ENCODE measurements at places on chromosomes 6 and 20.

DNA sequence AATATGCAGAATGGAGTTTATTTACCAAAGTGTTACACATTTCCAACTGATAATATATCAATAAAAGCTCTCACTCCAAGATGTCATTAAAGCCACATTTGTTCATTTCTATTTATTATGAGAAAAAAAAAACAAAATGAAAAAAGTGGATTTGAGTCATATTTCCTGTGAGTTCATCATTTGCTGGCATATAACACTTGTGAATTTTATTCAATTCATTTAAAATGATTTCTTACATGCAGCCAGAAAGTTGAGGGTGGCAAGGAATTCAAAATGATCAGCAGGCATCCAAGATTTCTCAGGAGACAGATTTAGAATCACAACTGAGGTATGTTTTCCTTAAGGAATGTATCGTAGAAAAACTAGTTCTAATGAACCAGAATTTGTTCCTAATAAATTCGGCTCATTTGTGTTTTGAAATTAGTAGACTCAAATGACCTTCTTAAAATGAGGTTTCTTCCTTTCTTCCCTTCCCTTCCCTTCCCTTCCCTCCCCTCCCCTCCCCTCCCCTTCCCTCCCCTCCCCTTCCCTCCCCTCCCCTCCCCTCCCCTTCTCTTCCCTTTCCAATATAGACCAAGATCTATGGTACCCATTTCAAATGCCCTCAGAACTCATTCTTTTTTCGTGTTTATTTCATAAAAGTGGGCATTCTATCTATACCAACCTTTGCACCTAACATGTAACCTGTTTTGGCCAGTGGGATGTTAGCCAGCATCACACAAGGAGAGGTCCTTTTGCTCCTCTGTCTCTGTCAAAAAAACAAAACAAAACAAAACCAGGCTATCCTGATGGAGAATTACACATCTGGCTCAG, 357.9 kb upstream of the TSHZ2 start:
- no peak for DNase-seq

DNA sequence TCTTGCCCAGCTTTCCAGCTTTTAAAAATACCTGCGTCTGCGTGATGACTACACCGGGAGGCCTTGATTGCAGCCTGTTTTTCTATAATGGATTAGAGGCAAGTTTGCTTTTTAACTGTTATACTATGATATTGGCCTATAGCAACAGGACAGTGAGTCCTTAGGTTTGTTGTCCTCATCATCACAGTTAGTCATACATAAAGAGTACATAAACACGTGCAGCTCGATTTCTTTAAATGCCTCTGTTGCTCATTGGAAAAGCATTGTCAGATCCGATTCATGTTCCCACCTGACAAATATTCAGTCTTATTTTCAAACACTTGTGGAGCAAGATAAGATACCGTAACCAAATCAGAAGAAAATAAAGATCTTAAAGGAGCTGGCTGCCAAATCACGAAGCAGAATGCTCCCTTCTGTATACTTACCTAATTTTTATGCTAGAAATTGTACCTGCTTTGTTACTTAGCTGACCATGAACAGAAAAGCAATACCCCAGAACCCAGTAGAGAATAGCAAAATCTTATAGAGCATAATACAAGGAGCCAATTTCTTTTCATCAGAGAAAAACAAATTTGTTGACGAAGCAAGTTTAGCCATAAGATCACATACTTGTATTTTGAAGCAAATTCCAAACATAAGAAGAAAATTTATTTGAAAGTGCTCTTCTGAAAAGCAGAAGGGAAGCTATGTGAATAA, 100.4 kb downstream of the TMEM200A start:
- DNase-seq = no peak

DNA sequence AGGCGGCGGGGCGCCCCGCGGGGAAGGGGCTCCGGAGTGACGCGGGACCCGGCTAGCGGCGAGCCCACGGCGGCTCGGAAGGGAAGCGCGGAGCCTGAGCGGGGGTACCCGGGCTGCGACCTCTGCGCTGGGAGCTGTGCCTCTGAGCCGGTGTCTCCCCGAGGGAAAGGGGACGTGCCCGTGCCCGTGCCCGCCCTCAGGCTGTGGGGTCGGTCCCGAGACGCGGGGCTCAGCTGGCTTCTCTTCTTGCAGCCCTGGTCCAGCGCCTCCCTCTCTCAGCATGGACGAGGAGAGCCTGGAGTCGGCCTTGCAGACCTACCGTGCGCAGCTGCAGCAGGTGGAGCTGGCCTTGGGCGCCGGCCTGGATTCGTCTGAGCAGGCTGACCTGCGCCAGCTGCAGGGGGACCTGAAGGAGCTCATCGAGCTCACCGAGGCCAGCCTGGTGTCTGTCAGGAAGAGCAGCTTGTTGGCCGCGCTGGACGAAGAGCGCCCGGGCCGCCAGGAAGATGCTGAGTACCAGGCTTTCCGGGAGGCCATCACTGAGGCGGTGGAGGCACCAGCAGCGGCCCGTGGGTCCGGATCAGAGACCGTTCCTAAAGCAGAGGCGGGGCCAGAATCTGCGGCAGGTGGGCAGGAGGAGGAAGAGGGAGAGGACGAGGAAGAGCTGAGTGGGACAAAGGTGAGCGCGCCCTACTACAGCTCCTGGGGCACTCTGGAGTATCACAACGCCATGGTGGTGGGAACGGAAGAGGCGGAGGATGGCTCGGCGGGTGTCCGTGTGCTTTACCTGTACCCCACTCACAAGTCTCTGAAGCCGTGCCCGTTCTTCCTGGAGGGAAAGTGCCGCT, 686 bp downstream of the ZGPAT start:
- DNase-seq = no peak

DNA sequence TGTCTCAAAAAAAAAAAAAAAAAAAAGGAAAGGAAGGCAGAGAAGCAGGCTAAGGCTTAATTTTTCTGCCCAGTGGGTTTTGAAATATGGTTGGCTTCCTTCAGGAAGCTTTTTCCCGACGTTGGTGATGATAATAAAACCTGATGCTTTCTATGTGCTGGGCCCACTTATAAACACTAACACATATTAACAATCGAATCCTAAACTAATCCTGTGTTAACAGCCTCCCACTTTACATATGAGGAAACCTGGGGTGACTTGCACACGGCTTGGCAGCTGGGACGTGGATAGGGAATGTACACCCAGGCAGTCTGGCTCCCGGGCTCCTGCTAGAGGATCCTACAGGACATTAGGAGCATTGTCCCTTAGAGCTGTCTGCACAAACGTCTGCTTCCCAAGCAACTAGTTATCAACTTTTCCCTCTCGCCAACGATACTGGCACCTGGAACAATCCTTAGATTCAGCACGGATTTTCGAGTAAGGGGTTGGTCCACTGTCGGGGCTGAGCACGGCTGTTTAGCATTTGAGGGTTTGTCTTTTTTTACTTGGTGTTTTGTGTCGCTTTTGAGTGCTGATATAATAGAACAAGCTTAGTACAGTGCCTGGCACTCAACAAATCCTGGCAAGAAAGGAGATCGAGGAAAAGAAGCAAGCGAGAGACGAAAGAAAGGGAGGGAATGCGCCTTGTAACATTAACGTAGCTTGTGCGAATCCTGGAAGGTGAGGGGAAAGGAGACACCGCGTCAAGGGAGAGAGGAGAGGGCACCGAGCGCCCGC, 622 bp upstream of the KIZ start:
- DNase-seq = no peak

DNA sequence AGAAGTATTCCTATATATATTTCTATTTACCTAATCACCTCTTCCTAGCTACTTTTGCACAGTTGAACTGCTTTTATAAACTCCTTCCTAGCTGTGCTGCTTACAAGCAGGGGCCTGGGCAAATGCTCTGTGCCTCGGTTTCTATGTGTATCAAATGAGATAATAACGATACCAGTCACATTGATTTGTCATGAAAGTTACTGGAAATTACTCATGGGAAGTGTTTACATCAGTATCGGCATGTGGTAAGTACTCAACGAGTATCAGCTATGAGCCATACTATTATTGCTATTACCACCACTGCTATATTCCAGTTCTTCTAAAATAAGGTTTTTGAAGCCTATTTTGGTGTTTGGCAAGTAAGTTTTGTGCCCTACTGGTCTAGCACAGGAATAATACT, 4.9 kb downstream of the LAMA4 start:
- DNase-seq = no peak

DNA sequence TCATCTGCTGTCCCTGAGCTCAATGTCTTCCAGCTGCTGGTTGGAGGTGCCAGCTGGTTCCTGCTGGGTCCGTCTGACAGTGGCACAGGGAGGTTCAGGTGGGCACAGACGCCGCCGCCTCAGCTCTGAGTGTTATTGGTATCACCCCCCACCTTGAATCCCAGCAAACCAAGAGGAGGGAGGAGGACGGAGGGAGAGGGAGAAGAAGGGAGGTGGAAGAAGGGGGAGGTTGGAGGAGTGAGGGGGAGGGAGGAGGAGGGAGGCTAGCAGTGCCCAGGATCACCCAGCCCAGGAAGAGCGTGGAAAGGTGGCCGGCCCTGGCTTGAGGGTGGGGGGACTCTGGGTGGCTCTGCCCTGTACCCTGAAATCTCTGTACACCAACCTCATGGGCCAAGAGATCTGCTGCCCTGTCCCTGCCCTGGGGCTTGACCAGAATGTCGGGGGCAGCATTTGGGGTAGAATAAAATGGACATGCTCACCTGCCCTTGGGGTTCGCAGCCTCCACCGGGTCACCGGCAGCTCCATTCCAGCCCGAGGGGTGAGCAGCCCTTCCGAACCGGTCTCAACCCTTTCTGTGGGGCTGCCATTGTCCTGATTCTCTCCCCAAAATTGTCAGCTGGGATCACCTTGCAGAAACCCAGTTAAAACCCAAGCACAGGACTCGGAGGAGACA, 17.1 kb downstream of the NTSR1 start:
- no peak for DNase-seq

- no peak for DNase-seq
These were observed 410.0 kb downstream of the PLCB1 start for GRCh38 chr20:8542110-8542486.

- no peak for DNase-seq
These were observed 9.9 kb upstream of the ASCC3 start for GRCh38 chr6:100891079-100891478.

- peak; percentile 39 for DNase-seq
These were observed 254.4 kb downstream of the NRN1 start for GRCh38 chr6:5752391-5752680.

- DNase-seq = no peak
These were observed 20.3 kb downstream of the TTBK1 start for GRCh38 chr6:43263314-43264178.

DNA sequence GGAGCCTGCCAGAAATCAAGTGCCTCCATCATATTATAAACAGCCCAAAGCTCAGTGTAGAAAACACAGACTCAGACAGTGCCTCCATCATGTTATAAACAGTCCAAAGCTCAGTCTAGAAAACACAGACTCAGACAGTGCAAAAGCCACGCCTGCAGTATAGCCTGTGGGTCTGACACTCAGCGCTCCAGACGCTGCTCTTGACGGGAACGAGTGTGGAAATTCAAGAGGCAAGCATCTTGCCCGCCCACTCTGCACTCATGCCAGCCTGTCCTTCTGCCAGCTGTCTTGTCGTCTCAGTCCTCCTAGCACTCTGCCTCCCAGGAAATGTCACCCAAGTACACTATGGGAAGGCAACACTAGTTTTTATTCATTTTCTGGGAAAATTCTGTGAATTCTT, 274.2 kb upstream of the CDH4 start:
- DNase-seq = no peak

DNA sequence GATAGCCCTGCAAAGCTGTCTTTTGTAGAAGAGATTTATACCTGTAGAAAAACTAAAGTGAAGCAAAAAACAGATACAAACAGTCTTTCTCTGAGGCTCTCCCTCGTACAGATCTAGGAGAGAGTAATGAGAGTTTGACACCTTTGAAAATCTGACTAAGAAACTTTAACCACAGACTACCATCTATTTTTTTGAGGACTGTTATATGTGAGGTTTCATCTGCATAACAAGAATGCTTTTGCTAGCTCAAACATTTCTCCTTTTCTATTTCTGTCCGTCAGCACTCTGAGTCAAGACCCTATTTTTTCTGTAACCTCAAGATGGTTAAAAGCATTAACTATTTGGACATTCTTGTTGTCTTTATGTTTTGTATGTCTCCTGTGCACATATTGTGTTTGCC, 193.0 kb downstream of the BTBD3 start:
- DNase-seq = no peak

DNA sequence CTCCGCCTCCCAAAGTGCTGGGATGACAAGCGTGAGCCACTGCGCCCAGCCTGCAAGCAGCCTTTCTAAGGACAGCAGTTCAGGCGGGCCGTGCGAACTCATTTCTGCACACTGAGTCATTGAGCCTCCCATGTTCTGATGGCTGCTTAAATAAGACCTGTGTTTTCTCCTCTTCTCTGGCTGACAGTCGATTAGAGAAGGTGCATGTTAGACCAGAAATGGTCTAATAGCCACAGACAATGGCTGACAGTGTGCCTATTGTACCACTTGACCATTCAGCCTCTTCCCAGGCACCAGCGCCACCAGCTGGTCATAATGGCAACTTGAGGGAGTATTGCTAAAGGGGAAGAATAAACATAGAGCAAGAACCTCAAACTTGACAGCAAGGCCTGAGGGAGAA, 6.2 kb downstream of the CST11 start:
- no peak for DNase-seq

DNA sequence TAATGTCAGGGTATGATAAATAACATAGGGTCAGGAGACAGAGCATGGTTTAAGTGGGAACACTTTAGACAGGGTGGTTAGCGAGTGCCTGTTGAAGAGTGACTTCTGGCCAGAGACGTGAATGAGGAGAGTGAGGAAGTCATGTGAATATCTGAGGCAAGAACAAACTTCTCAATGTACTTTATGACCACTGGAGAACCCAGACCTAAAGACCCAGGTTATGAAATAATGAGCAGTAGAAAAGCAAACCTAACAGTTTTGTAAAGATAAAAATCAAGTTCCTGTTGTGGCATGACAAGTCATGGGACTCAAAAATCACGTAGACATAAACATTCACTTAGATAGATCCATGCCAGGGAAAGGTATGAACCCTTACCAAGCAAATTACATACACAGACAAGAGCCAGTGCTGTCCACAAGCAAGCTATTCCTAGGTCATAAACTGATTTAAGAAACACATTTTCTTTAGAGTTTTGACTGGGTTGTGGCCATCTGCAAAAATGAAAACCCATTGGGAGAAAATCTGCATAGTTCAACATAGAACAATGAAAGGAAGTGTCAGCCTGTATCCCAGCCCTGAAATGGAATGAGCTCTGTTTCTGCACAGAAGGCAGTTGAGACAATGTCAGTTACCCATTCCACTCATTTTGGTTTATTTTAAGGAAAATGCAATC, 2.2 kb upstream of the MYCT1 start:
- DNase-seq = no peak

GRCh38 chr6:135353113-135353512, 144.4 kb downstream of the AHI1 start:
- DNase-seq = no peak

DNA sequence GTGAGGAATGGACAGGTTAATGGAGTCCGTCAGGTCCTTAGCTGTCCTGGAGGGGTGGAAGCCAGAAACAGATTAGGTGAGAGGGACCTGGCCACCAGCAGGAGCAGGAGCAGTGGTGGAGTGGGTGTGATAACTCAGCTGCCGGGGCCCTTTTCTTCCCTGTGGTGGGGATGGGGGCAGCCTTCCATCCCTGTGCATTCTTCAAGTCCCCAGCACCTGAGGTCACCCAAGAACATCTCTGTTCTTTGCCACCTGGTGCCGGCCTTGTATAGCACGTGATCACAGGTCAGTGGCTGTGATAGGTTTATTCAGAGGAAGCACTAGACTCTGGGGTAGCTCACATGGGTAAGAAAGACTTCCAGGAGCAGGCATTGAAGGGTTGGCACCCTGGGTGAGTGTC, 16.6 kb downstream of the ERGIC3 start:
- no peak for DNase-seq
